Iris pigment epithelial cell (primary cell): ENCODE measurements at places on chromosomes 6 and 20.
A peak's percentile ranks its signal among the peaks of the same experiment; 100 is the strongest.

DNA sequence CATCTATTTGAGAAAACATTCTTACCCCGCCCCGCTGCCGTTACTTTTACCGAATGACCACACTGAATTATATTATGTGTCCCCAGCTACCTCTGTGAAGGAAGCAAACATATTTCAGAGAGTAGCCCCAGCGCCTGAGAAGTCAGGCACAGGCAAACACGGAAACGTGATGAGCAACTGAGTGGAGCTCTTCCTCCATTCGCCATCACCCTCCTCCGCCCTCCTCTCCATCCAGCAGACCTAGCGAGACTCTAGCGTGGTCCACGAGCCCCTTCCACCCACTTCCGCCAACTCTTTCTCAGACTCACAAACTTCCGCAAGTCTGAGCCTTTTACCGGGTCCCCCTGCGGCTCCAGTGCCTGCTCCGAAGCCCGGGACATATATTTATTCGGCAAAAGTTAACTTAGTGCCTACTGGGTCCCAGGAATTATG lies 582 bp downstream of the SNRPB start:
- peak; percentile 59 for DNase-seq

DNA sequence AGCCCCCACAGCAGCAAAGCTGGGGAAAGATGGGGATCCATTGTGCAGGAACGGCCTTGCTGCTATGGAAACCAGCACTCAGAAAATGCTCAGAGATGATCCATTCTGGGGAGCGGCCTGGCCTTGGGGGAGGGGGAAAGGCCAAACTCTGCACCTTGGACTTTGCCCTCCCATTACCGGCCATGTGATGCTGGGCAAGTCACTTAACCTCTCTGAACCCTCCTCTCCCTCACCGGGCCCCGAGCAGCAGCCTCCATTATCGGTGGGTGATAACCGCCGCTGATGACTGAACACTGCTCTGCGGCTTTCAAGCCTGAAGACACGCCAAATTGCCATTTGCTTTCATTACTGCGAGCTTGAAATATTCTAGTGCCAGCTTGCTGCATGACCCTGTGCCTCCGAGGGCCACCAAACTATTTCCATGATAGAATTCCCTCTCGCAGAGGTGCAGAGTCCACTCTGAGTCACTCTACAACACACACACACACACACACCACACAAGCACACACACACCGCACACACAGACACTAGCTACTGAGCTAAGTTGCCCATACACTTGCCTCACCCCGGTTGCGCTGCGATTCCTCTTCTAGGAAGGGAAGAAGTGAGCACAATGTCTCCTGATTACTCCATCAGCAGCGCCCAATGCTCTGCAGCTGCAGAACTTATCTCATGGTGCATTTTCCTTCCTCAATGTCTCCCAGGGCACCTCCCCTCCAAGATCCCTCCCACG lies 20.6 kb upstream of the SIRPA start:
- no peak for DNase-seq

DNA sequence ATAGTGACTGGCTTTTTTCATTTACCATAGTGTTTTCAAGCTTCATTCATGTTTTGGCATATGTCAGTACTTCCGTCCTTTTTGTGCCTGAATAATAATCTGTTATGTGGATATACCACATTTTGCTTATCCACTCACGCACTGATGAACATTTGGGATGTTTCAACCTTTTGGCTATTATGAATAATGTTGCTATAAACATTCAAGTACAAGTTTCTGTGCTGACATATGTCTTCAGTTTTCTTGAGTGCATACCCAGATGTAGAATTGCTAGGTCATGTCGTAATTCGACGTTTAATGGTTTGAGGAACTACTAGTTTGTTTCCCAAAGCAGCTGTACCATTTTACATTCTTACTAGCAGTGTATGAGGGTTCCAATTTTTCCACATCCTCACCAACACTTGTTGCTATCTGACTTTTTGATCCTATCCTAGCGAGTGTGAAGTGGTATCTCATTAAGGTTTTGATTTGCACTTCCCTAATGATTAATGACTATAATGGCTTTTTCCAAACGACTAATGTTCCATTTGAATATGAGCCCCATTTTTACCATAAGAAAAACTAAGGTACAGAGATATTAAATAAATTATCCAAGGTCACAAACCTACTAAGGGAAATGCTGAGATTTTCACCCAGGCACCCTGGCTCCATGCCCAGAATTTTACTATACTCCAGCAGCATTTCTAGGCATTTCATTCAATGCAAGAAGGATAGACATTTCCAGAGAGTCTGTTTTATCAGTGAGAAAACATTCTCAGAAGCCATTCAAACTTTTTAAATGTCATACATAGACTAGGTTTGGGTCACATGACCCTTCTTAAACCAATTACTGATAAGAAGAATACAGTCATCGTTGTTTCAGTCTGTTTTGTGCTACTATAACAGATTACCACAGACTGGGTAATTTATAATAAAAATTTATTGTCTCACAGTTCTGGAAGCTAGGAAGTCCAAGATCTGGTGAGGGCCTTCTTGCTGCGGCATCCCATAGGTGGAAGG lies 71.1 kb upstream of the RUNX2 start:
- peak; percentile 33 for DNase-seq

GRCh38 chr6:40344566-40345167 lies 242.5 kb downstream of the LRFN2 start:
- DNase-seq: no peak

DNA sequence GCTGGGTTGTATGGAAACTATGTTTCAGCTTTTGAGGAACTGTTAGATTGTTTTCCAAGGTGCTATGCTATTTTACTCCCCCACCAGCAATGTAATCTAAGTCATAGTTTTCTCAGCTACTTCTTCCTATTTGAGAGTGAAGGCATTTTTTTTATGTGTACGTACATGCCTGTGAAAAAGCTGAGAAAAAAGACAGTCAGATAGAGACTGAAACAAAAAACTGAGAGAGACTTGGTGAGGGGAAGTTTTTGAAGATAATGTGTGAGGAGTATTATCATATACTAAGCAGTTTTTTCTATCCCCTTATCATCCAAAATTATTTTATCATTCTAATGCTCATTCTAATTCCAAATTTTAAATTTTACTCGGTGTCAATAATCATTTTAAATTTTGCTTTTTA lies 780.0 kb downstream of the BCKDHB start:
- no peak for DNase-seq

GRCh38 chr6:47126647-47127391 lies 84.7 kb upstream of the ADGRF1 start:
- DNase-seq: peak; percentile 66

DNA sequence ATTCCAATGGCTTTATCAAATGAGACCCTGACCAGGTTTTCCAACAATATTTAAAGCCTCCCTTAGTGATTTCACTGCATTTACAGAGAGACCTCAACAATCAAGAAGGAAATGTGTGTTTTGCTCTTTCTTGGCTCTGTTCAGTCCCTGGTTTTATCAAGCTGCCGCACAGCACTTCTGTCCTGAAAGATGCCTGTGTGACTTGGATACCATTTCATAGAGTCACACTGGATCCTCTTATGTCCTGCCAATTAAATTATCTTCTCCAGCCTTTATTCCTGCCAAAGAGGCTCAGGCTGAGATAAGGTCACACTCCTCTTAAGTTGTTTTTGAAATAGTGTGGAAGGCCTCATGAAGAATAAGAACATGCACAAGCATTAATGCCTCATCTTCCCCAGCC lies 197.0 kb upstream of the RNF217 start:
- DNase-seq: no peak

GRCh38 chr6:70124882-70125545 lies 177.9 kb downstream of the COL9A1 start:
- DNase-seq: no peak

GRCh38 chr6:105591053-105591452 lies 188.2 kb upstream of the PREP start:
- peak; percentile 69 for DNase-seq

DNA sequence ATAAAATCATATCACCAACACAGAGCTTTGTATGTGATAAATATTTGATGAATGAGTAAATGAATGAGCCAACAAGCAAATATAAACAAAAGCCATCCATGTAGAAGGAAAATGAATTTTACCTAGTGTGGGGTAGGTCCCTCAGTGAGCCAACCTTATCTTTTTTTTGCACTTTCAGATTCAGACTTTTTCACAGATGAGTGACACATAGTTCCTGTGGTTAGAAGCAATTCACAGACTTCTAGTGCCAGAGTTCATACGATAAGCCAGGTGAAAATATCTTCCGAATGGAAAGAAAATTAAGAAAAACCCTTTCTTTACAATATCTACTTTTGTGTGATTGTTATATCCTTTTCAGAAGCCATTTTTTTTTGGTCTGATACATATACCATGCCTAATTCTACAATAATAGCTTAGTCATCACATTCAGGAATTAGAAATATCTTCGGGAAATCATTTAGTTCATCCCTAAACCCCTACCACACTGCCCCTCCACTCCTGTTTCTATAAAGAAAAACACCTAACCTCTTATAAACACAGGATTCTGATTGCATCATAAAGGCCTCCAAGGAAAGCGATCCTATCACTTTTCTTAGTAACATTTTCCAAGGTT lies 82.7 kb upstream of the CNR1 start:
- DNase-seq: no peak

DNA sequence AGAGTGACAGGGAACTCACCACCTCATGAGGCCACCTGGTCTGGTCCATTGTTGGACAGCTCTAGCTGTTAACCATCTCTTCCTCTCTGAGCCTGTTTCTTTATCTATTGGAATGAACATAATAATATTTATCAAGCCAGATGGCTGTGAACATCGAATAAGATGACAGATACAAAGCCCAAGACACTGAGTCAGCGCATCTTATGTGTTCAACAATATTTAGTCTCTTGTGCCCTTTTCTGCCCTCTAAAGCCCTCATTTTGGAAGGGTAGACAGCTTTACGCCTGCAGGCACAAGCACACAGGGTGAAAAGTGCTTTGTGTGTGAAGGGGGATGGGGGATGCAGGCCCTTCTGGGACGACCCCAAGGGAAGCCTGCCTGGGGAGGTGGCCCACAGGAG lies 164.0 kb downstream of the GRM4 start:
- no peak for DNase-seq

DNA sequence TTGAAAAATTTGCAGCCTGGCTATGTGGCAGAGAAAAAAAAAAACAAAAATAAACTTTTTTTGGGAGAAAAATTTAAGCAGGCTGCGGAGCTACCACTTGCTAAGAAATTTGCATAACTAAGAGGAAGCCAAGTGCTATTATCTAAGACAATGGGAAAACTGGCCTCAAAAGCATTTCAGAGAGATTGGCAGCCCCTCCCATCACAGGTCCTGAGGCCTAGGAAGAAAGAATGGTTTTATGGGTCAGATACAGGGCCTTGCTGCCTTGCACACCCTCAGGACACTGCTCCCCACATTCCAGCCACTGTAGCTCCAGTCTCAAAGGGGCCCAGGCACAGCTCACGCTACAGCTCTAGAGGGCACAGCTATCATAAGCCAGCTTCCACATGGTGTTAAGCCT lies 777.9 kb downstream of the TENT5A start:
- no peak for DNase-seq

- no peak for DNase-seq
Observed at GRCh38 chr6:109722011-109722410, 30.9 kb downstream of the FIG4 start.

- DNase-seq: no peak
Observed at GRCh38 chr6:158387036-158387435, 74.8 kb downstream of the TULP4 start.

- DNase-seq: no peak
Observed at GRCh38 chr6:154689493-154690255, 43.5 kb upstream of the SCAF8 start.

GRCh38 chr6:120569714-120570113 lies 764.6 kb downstream of the TBC1D32 start:
- DNase-seq: no peak

DNA sequence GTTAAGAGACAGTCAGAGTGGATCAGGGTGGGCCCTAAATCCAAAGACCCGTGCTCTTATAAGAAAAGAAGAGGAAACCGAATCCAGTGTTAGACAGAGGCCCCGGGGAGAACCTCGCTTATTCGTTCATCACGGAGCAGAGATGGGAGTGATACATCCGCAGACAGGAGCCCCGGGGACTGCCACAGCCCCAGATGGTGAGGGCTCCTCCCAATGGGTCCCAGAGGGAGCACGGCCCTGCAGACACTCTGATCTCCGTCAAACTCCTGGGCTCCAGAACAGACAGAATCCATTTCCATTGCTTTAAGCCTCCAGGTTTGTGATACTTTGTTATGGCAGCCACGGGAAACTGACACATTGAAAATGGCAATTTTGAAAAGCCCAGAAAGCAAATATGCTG lies 47.0 kb downstream of the CDH4 start:
- no peak for DNase-seq

GRCh38 chr6:55566036-55566710 lies 12.8 kb downstream of the HMGCLL1 start:
- no peak for DNase-seq
